ENCODE measurements at places on chromosomes 4 and X. TPM values are rescaled to one million over a fixed set of nuclear protein-coding genes. Genes with fewer than 3 reads are reported as not detected.

The TGIF2LX gene
- polyA plus RNA-seq, result not detected

- H3K4me3 ChIP-seq, result no peak overlapping the region
- DNase-seq, result no peak
- no peak overlapping the region for H3K27ac ChIP-seq
- H3K4me1 ChIP-seq, result no peaks in the 10 kb centered on the region
- H3K36me3 ChIP-seq, result no peaks in the 10 kb centered on the region
- H3K27me3 ChIP-seq, result no peaks in the 10 kb centered on the region
Observed at GRCh38 chr4:4402966-4403365, 16.1 kb downstream of the NSG1 start.

DNA sequence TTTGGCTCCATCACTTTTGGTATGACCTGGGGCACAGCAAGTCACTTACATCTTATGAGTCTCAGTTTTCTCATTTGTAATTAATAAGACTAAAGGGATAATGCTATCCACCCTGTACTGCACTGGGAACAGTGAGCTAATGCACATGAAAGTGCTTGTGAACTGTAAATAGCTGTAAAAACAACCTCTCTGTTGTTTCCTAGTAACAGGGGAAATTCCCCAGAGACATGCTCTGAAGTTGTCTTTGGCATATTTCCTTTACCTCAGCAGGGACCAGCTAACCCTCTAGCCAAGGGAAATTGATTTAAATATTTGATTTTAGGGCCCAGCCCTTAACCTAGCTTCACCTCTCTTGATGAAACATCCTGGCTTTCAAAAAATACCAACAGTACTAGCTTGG lies 6.1 kb upstream of the CYSLTR1 start:
- H3K27me3 ChIP-seq, result no peaks in the 10 kb centered on the region
- no peaks in the 10 kb centered on the region for H3K36me3 ChIP-seq
- H3K4me3 ChIP-seq, result no peak overlapping the region

- no peaks in the 10 kb centered on the region for H3K36me3 ChIP-seq
- H3K4me3 ChIP-seq, result no peak overlapping the region
- no peaks in the 10 kb centered on the region for H3K27me3 ChIP-seq
- H3K4me1 ChIP-seq, result no peaks in the 10 kb centered on the region
- DNase-seq, result no peak
- H3K27ac ChIP-seq, result no peak overlapping the region
Observed at GRCh38 chr4:17920681-17921080, 100.9 kb downstream of the LCORL start.

- H3K4me1 ChIP-seq, result peaks cover 8% of the 10 kb centered on the region
- peaks cover 4% of the 10 kb centered on the region for H3K27me3 ChIP-seq
- H3K27ac ChIP-seq, result no peak overlapping the region
- no peaks in the 10 kb centered on the region for H3K36me3 ChIP-seq
- no peak overlapping the region for H3K4me3 ChIP-seq
Observed at GRCh38 chr4:18075823-18076433, 54.4 kb upstream of the LCORL start.
